ENCODE measurements at places on chromosomes 2 and 18.

- DNase-seq: no peak
These were observed 241.5 kb downstream of the RNF152 start for GRCh38 chr18:61651145-61651879.

- DNase-seq: peak; percentile 24
These were observed 405.7 kb downstream of the FBXO15 start for GRCh38 chr18:73741946-73742345.

DNA sequence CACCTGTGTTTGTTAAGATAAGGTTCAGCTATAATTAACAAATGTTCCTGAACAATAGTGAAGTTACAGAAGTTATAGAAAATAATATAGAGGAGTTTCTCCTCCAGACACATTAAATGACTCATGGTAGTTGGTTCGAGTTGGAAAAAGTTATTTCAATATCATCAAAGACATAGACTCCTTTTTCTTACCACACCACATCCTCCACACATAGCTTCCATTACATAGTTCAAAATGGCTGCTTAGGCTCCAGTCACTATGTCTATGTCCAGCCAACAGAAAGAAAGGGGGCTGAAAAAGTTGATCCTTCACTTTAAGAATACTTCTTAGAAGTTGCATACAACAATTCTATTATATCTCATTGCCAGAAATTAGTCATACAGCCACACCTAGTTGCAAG lies 50.7 kb downstream of the DYNAP start:
- no peak for DNase-seq

DNA sequence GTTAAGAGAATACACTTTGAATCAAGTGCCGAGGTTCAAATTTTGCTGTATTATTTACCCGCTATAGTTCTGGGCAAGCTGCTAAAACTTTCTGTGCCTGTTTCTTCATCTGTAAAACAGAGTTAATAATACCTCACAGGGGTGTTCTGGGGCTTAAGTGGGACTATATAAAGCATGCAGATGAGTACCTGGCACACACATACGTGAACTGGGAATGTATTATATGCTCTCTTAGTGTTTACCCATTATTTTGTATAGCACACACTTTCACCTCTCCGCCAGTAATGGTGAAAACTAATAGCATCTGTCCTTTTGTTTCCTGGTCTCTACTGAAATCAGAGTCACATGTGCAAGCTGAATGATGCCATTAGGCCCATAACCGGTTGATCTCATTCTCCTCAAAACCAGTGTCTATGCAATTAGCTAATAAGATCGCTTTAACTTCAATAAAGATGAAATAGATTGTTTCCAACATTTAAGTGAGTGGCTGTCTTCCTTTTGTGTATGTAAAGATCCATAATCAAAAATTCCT lies 3.8 kb upstream of the CDKL4 start:
- no peak for DNase-seq

DNA sequence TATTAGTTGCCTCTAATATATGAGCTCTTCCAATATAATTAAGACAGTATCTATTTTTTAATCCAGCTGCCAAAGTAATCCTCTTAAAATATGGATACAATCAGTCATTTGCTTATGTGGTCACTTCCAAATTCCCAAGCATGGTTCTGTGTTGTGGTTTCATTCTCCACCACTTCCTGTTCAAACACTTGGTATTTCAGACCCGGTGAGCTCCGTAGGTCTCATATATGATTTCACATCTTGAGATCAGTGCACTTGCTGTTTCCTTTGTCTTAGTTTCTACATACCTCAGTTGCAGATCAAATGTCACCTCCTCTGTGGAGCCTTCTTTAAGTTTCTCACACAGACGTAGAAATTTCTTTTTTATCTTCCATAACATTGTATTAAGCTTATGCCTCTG lies 254.2 kb downstream of the KCNS3 start:
- DNase-seq: peak; percentile 64

GRCh38 chr2:37376421-37377186 lies 32.2 kb downstream of the QPCT start:
- DNase-seq: peak; percentile 93

- DNase-seq: no peak
These were observed 321.2 kb upstream of the VRK2 start for GRCh38 chr2:57725337-57725947.

GRCh38 chr2:216838151-216838550 lies 21.7 kb downstream of the TNP1 start:
- peak; percentile 42 for DNase-seq

GRCh38 chr2:15763822-15764682 lies 172.4 kb downstream of the DDX1 start:
- no peak for DNase-seq

DNA sequence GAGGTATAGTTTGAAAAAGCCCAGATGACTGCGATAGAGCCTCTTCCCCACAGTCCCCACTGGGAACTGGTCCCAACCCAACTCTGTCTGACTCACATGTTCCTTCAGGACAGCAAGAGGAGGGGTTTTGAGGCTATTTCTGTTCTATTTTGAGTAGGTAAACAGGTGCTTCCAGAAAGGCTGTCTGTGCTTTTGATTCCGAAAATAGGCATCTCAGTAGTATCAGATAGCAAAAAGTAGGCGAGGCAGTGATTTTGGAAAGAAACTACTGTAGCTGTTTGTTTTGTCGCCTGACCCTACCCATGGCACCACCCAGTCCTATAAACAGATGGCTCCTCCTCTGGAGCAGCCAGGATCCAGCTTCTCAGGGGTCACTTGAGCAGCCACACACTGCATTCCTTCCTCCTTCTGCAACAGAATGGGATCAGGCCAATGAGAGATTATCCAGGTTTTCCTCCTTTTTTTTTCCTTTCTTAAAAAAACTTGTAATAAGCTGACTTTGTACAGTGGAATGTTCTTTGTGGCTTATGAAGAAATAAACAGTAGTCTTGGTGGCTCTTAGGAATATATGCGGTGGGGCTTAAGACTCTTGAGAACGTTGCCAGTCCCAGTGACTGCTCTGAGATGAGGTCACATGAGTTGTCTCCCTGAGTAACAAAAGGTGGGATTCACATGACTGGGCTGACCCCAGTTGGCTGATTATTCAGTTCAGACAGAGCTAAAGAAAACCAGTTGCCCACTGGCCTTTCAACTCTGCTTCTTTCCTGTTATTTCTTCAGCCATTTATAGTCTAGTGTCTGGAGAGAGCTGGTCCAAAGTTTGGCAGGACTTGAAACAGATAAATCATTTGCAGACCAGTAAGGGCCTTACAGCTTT lies 98.6 kb downstream of the KCNS3 start:
- DNase-seq: peak; percentile 98

GRCh38 chr2:230974096-230974913 lies 21.6 kb upstream of the SPATA3 start:
- peak; percentile 69 for DNase-seq

DNA sequence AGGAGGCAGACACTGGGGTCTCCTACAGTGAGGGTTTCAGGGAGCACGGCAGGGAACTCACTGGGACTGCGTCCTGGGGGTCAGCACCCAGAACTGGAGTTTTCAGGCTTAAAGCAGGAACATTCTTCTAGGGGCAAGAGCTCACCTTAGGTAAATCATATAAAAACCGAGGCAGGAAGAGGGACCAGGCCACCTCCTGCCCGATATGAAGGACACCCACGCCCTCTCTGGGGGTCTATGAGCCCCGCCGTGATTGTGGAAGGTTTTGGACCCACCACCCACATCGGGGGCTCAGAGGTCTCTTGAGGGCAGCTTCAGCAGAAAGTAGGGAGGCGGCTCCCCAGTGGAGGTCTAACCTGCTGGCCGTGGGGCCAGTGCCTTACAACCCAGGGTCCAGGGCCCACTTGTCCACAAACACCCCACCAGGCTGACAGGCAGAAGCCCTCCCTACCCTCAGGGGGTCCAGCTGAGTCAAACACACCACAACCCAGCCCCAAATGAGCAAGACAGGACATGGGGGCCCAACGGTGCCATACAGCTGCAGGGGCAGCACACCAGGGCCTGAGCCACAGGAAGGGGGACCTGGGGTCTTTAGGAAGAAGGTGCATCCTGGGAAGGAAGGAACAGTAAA lies 25.3 kb downstream of the CROCC2 start:
- no peak for DNase-seq

DNA sequence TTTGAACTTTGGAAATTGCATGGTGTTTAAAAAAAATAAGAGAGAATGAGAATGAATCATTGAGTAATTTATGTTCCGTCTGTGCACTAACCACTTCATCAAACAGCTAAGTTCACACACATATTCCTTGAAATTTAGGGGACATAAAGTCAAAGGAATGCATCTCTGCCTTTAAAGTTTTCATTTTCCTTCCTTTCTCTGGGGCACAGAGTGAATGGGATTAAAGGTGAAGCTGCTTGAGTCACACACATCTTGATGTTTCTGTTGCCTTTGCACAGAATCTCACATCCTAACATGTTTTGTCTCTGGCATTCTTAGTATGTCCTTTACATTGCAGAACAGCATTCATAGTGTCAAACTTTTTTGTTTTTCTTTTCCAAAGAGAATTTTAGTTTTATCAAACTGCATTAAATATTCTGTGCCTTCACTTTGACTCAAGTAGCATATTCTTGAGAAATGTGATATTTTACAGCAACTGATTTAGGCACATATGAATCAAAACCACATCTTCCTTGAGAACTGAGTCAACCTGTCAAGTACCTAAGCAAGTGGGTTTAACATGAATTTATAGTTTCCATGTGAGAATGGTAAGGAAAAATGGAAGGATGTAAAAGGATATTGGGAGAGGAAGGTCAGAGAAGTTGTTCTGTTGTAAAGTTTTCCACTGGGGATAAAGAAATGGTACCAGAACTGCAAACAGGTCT lies 169.1 kb upstream of the THUMPD2 start:
- peak; percentile 79 for DNase-seq

- DNase-seq: no peak
These were observed 30.2 kb downstream of the CD8B2 start for GRCh38 chr2:106517329-106517728.

GRCh38 chr2:132542953-132543569 lies 126.5 kb downstream of the GPR39 start:
- DNase-seq: no peak

- DNase-seq: peak; percentile 93
These were observed 9.0 kb upstream of the CWC22 start for GRCh38 chr2:180015951-180016709.

DNA sequence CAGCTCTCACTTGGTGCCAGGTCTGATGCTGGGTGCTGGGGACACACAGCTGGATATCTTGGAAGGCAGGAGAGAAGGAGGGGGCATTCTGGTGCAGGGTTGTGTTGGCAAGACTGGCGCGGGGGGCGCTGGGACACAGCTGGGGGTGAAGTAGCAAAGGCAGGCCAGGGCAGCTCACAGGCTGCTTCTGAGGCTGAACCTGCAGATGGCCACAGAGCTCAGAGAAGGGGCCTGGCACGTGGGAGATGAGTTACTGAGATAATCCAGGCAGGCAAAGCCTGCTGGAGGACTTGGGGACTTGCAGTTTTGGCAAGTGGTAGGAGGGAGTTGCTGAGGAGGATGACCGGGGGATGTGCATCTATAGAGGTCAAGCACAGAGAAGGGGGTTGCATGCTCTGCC lies 16.2 kb upstream of the DGKD start:
- no peak for DNase-seq

- DNase-seq: no peak
These were observed 100.3 kb downstream of the B3GNT2 start for GRCh38 chr2:62296034-62296831.

GRCh38 chr2:96860065-96861029 lies 2.5 kb upstream of the ANKRD39 start:
- DNase-seq: no peak

- DNase-seq: no peak
These were observed 555.2 kb downstream of the DCDC2C start for GRCh38 chr2:4258563-4258962.

DNA sequence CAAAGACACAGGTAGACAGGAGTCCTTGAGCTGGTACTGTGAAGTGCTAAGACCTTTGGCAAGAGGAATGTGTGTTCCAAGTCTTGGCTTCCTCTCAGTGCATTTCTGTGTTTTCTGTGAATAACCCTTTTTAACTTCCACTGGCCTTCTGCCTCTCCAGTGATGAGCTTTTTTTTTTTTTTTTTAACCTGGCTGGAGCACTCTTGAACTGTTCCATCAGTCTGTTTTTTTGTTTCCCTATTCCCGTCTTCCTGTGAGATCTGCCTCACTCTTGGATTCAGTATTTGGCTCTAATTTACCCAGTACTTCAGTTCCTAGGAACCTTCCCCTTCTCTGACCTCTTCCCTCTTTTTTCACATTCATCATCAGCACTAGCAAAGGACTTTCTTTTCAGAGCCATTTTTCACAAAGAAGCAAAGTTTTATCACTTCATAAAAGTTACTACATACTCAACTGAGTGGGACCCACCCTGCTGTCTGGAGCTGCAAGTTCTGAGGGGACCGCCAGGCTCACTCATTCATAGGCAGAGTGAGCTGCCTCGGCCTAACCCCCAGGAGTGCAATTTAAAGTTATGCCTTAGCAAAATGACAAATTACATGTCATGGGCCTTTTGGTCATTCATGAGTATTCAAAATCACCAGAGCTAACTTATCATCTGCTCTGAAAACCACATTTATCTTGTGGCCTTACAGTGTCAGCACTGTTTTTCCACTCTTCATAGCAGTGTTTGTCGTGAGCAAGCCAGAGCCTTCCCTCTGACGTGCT lies 126.9 kb upstream of the DAPL1 start:
- peak; percentile 84 for DNase-seq

- no peak for DNase-seq
These were observed 8.0 kb upstream of the REL start for GRCh38 chr2:60873381-60873780.

DNA sequence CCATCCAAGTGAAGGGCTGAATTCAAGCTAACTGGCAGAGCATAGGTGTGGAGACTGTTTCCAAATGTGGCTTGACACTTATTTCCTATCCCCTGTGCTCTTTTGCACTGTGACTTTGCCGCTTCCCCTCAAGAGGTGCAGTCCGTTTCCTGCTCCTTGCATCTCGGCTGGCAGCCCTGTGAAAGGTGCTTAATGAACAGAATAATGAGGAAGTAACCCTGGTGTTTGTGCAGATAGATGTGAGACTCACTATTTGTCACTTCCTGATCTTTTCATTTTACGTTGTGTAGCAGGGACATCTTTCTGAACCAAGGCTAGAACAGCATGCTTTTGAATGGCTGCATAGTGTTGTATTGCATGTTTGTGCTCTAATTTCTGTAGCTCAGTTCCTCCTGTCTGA lies 60.8 kb downstream of the CEP192 start:
- DNase-seq: no peak
